MCF 10A (cell line): ENCODE measurements at places on chromosomes 3 and 15. TPM values are rescaled to one million over a fixed set of nuclear protein-coding genes. Genes with fewer than 3 reads are reported as not detected.

GRCh38 chr3:144031938-144032337 is 60.3 kb downstream of the DIPK2A start:
- H3K4me1 ChIP-seq, result no peaks in the 10 kb centered on the region
- no peak overlapping the region for H3K4me3 ChIP-seq
- no peaks in the 10 kb centered on the region for H3K36me3 ChIP-seq
- DNase-seq, result peak; percentile 60
- no peak overlapping the region for H3K27ac ChIP-seq
- no peaks in the 10 kb centered on the region for H3K27me3 ChIP-seq

- no peaks in the 10 kb centered on the region for H3K36me3 ChIP-seq
- H3K27ac ChIP-seq, result no peak overlapping the region
- no peak for DNase-seq
- H3K4me1 ChIP-seq, result peaks cover 4% of the 10 kb centered on the region
Measured at GRCh38 chr3:194075088-194075615, 60.8 kb upstream of the HES1 start.

GRCh38 chr15:95919460-95919859 is 411.0 kb upstream of the NR2F2 start:
- no peaks in the 10 kb centered on the region for H3K36me3 ChIP-seq
- no peak for DNase-seq
- H3K4me1 ChIP-seq, result no peaks in the 10 kb centered on the region
- no peak overlapping the region for H3K4me3 ChIP-seq
- no peaks in the 10 kb centered on the region for H3K27me3 ChIP-seq

DNA sequence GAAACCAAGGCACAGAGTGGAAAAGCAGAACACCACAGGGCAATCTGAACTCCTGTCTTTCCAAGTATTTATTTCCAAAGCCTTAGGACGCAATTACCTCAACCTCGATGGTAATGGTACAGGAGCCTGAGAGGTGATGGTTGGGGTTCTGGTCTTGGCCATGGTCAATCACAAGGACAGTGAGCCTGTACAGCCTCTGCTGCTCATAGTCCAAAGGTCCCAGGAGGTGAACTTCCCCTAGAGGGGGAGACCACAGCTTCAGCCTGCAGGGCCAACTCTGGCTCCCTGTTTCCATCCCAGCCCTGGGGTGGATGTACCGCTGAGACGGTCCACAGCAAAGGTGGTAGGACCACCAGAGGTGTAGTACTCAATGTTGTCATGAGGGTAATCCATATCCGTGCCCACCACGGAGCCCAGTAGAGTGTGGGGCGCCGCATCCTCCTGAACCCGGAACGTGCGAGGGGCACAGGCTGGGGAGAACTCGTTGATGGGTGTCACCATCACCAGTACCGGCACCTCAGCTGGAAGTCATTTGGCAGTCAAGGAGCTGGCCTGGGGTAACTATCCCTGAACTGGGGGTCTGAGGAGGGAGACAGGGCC is 6.1 kb downstream of the CDHR4 start:
- peaks cover 7% of the 10 kb centered on the region for H3K36me3 ChIP-seq
- DNase-seq, result no peak
- no peak overlapping the region for H3K4me3 ChIP-seq
- no peaks in the 10 kb centered on the region for H3K27me3 ChIP-seq

DNA sequence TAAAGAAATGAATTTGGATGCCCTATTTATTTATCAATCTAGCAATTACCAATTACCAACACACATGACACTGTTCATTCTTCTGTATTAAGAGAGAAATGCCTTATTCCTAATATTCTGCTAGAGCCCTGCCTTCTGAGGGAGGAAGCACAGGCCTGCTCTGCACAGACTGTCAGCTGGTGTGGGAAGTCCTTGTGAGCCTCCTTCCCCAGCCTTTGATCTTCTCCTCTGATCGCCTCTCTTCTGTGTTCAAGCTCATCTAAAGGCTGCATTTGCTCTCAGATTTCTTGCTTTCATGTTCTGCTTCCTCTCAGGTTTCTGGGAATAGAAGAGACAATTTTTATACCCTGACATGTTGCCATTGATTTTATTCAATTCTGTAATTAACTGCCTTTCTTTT is 290.6 kb upstream of the UMPS start:
- no peak for DNase-seq
- H3K36me3 ChIP-seq, result no peaks in the 10 kb centered on the region
- peak overlapping the region; percentile 20 for H3K27ac ChIP-seq

GRCh38 chr15:101446518-101447167 is 42.9 kb downstream of the PCSK6 start:
- no peak overlapping the region for H3K27ac ChIP-seq
- no peak overlapping the region for H3K4me3 ChIP-seq
- peaks cover 15% of the 10 kb centered on the region for H3K4me1 ChIP-seq
- peaks cover 7% of the 10 kb centered on the region for H3K36me3 ChIP-seq
- no peaks in the 10 kb centered on the region for H3K27me3 ChIP-seq
- DNase-seq, result peak; percentile 55

DNA sequence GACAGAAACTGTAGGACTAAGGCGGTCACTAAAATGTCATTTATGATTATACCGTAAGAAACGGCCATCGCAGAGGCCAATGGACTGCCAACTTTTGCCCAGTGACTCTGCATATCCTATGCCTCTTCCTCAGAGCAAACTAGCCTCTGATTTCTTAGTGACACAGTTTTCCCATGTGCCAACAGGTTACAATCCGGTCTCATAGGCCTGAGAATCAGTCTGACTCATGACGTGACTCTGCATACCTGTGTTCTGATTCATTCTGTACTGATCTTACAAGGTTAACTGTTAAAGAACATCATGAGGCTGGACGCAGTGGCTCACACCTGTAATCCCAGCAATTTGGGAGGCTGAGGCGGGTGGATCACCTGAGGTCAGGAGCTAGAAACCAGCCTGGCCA is 17.8 kb downstream of the RUBCN start:
- peaks cover 7% of the 10 kb centered on the region for H3K36me3 ChIP-seq
- H3K4me1 ChIP-seq, result peaks cover 19% of the 10 kb centered on the region
- peak overlapping the region; percentile 14 for H3K4me3 ChIP-seq
- DNase-seq, result peak; percentile 95

The UBP1 gene
- total RNA-seq, result 55.6 and 72.6 TPM in 2 replicates

DNA sequence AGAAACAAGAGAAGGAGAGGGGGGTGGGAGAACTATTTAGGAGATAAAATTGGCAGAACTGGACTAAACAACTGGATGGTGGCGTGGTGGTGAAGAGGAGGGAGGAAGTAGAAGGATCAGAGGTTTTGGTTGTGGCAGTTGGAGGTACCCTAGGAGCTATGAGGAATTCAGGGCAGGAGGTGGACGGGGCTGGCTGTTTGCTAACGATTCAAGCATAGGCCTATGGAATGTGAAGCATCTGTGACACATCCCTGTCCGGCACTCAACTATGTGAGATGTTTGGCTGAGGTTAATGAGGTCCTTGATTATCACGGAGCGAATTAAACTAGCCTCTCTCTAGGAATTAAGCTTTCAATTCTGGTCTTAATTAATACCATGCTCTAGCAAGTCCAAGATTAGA is 13.5 kb downstream of the TARS3 start:
- H3K27ac ChIP-seq, result no peak overlapping the region
- H3K36me3 ChIP-seq, result peaks cover 29% of the 10 kb centered on the region
- no peaks in the 10 kb centered on the region for H3K4me1 ChIP-seq

GRCh38 chr15:30001602-30002001 is 81.2 kb upstream of the GOLGA8J start:
- H3K27me3 ChIP-seq, result no peaks in the 10 kb centered on the region
- no peak for DNase-seq
- H3K36me3 ChIP-seq, result no peaks in the 10 kb centered on the region
- H3K27ac ChIP-seq, result no peak overlapping the region
- H3K4me1 ChIP-seq, result no peaks in the 10 kb centered on the region

- peak overlapping the region; percentile 35 for H3K27ac ChIP-seq
- no peaks in the 10 kb centered on the region for H3K36me3 ChIP-seq
- H3K4me3 ChIP-seq, result peak overlapping the region; percentile 85
- H3K4me1 ChIP-seq, result peaks cover 22% of the 10 kb centered on the region
- H3K27me3 ChIP-seq, result no peaks in the 10 kb centered on the region
Measured at GRCh38 chr3:192917028-192917403, 640 bp downstream of the MB21D2 start.

The UBAP1L gene
- total RNA-seq, result 3.0 and 3.5 TPM in 2 replicates

The ZNF385D gene
- 1.5 and 1.8 TPM in 2 replicates for total RNA-seq

The WDR73 gene
- total RNA-seq, result 40.9 and 42.1 TPM in 2 replicates

DNA sequence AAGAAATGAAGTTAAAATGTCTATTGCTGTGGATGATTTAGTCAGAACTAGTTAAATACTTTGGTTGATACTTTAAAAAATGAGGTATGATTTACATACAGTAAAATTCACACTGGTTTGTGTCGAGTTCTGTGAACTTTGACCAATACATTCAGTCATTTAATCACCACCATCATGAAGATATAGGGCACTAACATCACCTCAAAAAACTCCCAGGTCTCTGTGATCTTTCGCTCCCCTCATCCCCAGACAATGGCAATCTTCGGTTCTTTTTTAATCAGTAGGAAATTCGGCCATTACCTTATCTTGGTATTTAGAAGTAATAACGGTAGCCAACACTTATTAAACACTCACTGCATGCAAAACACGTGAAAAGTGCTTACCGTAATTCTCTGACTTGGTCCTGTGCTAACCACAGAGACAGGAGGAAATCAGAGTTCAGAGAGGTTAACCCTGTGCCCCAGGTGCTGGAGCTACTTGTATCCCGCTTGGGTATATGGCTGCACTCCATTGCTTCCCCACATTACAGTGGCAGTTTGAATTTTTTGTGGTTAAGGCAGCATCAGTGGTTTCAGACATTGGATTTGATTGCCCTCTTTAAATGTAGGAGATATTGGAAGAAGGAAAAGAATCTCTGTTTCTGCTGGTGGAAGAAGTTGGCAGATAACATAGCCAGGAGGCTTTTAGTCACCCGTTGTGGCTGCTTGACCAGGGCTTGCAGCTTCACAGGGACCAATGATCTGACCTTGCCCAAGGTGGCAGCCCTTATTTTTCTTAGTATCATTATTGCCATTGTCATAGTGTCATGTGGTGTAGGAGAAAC is 4.2 kb downstream of the PLCL2 start:
- H3K4me3 ChIP-seq, result no peak overlapping the region
- H3K27ac ChIP-seq, result no peak overlapping the region
- H3K36me3 ChIP-seq, result no peaks in the 10 kb centered on the region
- DNase-seq, result no peak

The TEX55 gene
- not detected in 2 replicates for total RNA-seq

- H3K27me3 ChIP-seq, result peaks cover 14% of the 10 kb centered on the region
- H3K36me3 ChIP-seq, result peaks cover 5% of the 10 kb centered on the region
- peaks cover 14% of the 10 kb centered on the region for H3K4me1 ChIP-seq
- H3K27ac ChIP-seq, result no peak overlapping the region
Measured at GRCh38 chr15:101501703-101502373, 12.3 kb upstream of the PCSK6 start.

The MKRN2OS gene
- 0.37 and 0.47 TPM in 2 replicates for total RNA-seq

The MUC20 gene
- 2.3 and 3.5 TPM in 2 replicates for total RNA-seq

The SERINC4 gene
- total RNA-seq, result 0.20 TPM in 1 of 2 replicates, not detected in the other
